ELF-1 (cell line): ENCODE measurements at places on chromosomes 6 and 20.
A peak's percentile ranks its signal among the peaks of the same experiment; 100 is the strongest.

DNA sequence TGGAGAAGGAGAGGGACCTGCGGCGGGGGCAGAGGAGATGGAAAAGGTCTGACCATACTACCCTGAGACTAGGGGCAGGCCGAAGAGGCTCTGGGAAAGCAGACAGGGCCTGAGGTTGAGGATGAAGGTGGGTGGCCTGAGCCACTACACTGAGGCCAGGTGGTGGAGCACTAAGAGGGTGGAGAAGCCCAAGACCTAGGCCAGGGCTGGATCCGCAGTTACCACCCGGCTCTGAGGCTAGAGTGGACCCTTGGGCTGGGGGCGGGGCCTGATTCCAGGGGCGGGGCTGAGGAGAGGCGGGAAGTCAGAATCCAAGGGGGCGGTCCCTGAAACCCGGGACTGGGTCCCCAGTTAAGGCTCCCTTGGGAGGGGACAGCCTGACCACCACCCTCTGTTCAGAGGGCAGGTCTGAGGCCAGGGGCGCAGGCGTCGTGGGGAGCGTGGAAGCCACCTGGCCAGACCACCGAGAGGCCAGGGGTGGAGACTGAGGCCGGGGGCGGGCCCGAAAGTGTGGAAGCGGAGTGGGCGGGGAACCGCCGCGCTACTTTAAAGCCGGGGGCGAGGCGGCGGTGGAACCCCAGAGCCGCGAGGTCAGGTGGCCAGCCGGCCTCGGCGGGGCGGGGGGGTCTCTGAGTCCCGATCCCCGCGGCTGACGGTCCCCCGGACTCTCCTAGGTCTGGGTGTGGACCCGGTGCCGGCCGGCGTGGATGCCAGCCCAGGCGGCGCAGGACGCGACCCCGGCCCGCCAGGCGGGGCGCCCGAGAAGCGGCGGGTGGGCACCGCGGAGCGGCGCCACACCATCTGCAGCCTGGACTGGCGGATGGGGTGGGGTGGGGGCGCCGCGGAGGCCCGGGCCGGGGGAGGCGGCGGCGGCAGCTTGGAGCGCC, 8.3 kb downstream of the CCM2L start:
- DNase-seq, result peak; percentile 91

DNA sequence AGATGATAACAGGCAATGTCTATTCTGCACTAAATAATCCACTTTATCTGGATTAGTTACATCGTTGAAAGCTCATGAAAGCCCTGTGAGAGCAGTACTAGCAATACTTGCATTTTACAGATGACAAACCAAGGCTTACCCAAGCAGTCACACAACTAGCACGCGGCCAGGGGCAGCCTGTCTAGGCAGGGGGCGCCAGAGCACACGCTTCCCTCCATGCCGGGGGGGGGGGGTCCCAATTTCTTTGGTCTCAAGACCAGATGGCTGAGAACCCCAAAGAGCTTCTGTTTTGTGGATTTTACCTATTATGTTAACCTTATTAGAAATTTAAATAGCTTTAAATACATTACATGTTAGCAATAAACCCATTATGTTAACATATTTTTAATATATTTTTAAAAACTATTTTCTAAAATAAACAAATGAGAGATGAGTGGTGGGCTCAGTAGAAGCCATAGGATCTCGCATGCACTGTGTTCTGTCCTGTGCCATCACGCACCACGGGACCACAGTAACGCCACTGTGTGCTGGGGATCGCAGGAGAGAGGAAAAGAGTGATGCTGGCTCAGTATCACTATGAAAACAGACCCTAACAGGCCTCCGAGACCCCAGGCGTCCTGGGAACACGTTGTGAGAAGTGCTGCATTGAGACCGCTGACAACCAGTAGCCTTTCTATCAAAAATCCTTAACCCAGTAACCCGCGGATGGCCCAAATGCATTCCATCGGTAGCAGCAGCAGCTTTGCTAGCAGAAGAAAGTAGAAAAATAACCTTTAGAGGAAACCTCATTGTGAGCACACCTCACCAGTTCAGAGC, 5.3 kb upstream of the PRR18 start:
- DNase-seq, result peak; percentile 34

- DNase-seq, result no peak
Measured at GRCh38 chr6:69729870-69730449, 66.8 kb downstream of the LMBRD1 start.

DNA sequence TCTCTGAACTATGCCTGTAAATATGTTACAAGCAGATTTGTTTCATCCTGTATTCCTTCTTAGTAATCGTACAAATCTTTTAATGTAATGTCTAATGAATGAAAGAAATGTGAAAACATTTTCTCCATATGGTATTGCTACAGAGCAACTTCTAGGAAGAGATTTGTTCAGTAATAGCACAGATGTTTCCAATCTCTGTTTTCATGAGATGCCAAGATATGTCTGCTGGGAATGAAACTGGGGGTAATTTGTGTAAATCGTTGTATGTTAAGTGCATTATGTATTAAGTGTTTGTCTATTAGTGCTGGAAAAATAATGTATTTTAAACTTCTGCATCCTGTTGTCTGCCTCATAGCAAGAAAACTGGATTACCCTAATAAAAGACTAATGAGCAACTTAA, 722.2 kb upstream of the EYS start:
- no peak for DNase-seq

DNA sequence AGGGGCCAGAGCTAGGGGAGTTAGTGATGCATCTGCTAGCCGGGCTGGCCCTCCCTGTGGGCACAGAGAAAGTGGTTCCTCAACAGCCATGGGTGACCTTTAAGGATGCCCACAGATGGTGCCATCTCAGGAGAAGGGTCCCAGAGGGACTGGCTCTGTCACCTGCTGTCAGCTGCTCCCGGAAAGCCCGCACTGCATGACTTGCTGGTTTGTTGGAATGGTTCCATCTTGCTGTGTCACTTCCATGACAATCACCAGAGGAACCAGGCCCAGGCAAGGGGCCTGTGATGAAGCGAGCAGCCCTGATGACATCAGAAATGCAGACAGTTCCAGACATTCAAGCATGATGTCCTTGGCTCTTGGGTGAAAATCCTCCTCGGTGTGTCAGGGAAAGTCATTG, 125.2 kb downstream of the PHACTR3 start:
- no peak for DNase-seq

- DNase-seq, result peak; percentile 70
Measured at GRCh38 chr6:28772480-28773381, 151.1 kb downstream of the TRIM27 start.

DNA sequence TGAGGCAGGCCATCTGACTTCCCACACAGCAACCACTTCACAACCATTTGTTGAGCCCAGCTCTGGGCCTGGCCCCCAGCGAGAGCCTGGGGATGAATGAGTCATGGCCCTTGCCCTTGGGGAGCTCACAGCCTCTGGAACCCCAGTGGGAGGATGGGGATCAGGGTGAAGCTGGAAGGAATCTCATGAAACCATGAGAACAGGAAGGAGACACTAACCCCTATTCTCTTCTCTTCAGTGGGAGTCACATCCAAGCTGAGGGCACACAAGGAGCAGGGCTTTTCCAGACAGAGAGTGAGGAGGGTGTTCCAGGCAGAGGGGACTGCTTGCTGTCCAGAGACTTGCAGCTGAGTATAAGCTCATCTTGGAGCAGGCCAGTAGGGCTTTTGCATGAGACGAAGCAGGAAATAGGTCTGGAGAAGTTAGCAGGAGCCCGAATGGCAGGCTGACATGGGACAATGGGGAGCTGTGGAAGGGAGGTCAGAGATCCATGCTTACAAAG, 7.5 kb downstream of the FOXS1 start:
- DNase-seq, result peak; percentile 24
